ENCODE measurements at places on chromosomes 7 and 10.

- H3K36me3 ChIP-seq, result no peaks in the 10 kb centered on the region
- no peaks in the 10 kb centered on the region for H3K4me1 ChIP-seq
- H3K4me3 ChIP-seq, result no peak overlapping the region
- H3K27me3 ChIP-seq, result no peaks in the 10 kb centered on the region
- no peak for DNase-seq
Measured at GRCh38 chr7:96217147-96217546, 104.8 kb downstream of the SLC25A13 start.

DNA sequence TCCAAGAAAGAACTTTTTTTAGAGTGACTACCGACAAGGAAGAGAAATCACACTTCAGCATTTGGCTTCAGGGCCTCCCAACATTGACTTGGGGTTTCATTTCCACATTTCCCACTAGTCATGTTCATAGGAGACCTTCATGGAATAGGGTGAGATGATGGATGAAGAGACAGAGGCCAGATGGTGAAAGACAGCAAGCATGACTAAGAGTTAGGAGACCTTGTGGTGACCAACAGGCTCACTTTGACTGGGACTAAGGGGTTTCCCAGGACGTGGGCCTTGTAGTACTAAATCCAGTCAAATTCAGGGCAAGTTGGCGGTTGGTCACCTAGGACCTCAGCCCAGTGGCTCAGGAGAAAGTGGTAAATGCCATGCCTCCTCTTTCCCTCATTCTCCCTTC lies 3.0 kb upstream of the GIMAP5 start:
- H3K4me3 ChIP-seq, result no peak overlapping the region
- H3K27ac ChIP-seq, result no peak overlapping the region
- no peak for DNase-seq
- H3K36me3 ChIP-seq, result no peaks in the 10 kb centered on the region

GRCh38 chr7:34104115-34104514 lies 198.8 kb downstream of the BMPER start:
- no peaks in the 10 kb centered on the region for H3K4me1 ChIP-seq
- H3K27me3 ChIP-seq, result no peaks in the 10 kb centered on the region
- no peak overlapping the region for H3K27ac ChIP-seq
- H3K4me3 ChIP-seq, result no peak overlapping the region

DNA sequence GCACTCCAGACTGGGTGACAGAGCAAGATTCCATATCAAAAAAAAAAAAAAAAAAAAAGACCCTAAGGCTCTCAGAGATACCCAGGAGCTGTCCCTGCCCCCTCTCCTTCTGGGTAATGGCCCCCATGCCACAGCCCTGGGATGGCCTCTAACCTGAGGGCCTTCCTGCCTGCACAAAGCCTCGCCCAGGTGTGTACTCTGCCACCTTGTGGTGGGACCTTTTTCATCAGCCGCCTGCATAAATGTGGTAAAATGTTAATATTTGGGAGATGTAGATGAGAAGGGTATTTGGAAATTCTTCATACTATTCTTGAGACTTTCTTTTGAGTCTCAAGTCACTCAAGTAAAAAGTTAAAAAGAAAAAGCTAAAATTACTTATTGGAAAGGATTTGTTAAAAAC lies 46.3 kb upstream of the RNF216 start:
- H3K4me1 ChIP-seq, result peaks cover 4% of the 10 kb centered on the region
- no peak overlapping the region for H3K4me3 ChIP-seq
- H3K27me3 ChIP-seq, result no peaks in the 10 kb centered on the region

- no peaks in the 10 kb centered on the region for H3K27me3 ChIP-seq
- no peaks in the 10 kb centered on the region for H3K36me3 ChIP-seq
- H3K27ac ChIP-seq, result no peak overlapping the region
- no peak for DNase-seq
- no peak overlapping the region for H3K4me3 ChIP-seq
- H3K4me1 ChIP-seq, result no peaks in the 10 kb centered on the region
Measured at GRCh38 chr7:156764016-156764669, 123.6 kb downstream of the RNF32 start.

- no peak for DNase-seq
- H3K4me3 ChIP-seq, result no peak overlapping the region
- H3K4me1 ChIP-seq, result peaks cover 3% of the 10 kb centered on the region
Measured at GRCh38 chr7:29573567-29573966, 9.9 kb downstream of the PRR15 start.

DNA sequence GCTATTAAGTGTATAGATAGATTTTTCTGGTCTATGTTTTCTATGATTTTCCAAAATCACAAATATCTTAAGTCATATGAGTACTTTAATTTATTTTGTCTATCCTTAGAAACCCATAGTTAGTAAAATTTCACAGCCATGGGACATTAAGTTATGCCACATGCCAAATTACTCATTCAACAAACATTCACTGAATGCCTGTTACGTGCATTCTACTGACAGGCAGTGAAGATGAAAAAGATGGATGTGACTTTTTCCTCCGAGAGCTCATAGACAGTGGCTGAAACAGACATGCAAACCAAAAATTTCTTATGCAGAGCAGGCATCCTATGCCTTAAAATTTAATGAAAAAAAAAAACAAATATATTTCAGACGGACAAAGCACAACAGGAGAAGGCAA lies 84.9 kb downstream of the CHRM2 start:
- no peaks in the 10 kb centered on the region for H3K4me1 ChIP-seq
- no peak overlapping the region for H3K4me3 ChIP-seq
- no peaks in the 10 kb centered on the region for H3K36me3 ChIP-seq
- H3K27ac ChIP-seq, result no peak overlapping the region

DNA sequence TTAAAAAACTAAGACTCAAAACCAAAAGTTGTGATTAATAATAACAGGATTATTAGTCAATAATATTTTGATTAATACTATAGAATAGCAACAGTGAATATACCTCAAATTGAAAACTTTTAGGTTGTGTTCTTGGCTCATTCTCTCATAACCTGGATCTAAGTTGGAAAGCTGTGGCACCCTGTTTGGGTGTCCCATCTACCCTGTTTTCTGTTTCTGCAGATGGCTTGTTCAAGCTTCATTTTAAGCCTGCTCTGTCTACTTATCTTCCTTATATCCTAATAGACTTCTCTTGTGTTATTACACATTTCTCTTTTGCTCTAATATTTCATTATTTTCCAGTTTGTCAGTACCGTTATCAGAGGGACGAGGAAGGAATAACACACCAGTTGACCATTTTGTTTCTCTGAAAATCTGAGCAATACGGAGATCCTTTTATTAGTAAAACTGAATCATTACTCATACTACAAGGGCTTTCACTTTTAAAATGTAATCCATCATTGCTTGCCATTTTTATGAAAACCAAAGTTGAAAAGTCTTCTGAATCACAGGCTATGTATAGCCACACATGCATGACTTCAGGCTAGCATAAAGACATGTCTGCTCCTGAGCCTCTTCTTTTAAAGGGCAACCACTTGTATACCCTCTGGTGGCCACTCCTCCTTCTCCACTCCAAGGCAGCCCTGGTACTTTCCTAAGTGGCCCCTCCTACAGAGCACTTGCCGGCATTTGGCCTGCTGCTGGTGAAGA lies 22.3 kb downstream of the COX15 start:
- no peaks in the 10 kb centered on the region for H3K4me1 ChIP-seq
- H3K36me3 ChIP-seq, result peaks cover 8% of the 10 kb centered on the region
- H3K27ac ChIP-seq, result no peak overlapping the region
- H3K4me3 ChIP-seq, result no peak overlapping the region
- no peak for DNase-seq
- H3K27me3 ChIP-seq, result no peaks in the 10 kb centered on the region

All from H1 (cell line).